AG09319 (cell line): ENCODE measurements at places on chromosomes 11 and 22.
A peak's percentile ranks its signal among the peaks of the same experiment; 100 is the strongest.

- DNase-seq = no peak
Observed at GRCh38 chr22:47782328-47783075, 1020.1 kb downstream of the TBC1D22A start.

DNA sequence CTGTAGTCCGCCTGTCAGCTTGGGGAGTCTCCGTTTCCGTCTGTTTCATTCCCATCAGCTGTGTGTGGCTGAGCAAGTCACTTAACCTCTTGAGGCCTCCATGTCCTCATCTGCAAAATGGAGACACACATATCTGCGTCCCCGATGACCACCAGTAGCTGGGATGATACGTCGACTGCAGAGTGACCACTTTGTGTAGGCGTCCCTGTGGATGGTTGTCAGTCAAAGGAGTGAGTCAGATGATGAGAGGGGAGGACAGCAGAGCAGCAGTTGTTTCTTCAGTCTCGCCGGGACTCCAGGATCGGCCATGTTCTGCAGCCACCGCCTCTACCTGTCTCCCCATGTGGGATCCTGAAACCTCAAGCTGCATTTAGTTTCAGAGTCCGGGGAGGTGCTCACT is 19.9 kb downstream of the MGAT3 start:
- no peak for DNase-seq

DNA sequence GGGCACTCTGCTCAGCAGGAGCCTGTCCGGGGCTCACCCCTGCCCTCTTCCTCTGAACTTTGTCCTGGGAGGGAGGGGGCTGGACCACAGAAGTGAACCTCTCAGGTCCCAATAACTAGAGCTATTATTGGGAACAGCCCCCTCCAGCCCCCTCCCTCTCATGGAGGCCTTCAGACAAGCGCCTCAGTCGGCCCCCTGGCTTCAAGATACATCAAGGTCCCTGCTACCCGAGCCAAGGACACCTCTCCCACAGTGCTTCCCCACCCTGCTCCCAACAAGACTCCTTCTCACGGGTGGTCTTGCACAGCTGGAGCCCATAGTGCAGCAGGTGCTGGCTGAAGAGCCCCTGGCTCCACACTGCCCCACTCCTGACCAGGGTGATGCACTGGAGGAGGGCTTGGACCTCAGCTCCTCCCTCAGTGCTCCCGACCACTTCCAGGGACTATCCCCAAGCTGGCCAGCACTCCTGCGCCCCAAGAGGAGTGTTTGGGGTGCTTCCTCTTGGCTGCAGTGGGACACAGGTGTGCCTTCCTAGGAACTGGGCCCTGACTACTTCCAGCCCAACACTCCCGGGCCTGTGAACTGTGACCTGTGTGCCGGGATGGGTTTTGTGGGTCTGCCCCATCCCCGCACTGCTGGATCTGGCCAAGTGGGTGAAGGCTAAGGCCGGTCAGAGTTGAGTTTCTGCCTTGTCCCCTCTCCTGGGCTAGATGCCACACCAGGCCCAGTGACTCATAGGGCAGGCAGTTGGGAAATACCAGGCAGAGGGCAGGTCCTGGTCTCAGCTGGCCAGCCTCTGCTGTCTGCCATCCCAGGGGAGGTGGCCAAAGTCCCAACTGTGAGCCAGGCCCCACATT is 2.2 kb downstream of the PNPLA2 start:
- no peak for DNase-seq

DNA sequence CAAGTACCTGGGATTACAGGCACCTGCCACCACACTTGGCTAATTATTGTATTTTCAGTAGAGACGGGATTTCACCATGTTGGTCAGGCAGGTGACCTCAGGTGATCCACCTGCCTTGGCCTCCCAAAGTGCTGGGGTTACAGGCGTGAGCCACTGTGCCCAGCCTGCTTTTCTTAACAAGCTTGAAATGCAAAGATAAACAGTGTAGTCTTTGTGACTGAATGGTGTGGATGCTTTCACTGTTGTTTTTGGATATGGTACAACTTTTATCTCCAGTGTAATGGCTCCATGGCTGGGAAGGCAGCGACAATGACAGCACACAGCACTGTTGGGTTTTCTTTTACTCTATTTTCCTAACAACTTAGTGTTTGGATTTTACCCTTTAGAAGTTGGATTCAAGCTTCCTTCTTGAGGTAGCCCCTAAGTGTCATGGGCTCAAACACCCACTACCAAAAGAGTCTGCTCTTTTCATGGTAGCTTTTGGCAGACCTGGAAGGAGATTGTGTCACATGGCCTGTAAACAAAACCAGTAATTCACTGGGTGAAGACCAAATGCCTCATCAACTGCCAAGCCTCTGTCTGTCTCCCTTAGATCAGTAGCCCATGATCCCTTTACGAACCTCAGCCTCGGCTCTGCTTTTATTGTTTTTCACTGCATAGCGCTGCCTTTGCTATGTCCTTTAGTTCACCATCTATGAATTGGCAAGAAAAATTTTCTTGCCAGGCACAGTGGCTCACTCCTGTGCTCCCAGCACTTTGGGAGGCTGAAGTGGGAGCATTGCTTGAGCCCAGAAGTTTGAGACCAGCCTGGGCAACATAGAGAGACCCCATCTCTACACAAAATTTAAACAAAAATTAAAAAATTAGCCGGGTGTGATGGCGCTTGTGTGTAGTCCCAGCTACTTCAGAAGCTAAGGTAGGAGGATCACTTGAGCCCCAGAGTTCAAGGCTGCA is 6.4 kb downstream of the VPS51 start:
- no peak for DNase-seq

DNA sequence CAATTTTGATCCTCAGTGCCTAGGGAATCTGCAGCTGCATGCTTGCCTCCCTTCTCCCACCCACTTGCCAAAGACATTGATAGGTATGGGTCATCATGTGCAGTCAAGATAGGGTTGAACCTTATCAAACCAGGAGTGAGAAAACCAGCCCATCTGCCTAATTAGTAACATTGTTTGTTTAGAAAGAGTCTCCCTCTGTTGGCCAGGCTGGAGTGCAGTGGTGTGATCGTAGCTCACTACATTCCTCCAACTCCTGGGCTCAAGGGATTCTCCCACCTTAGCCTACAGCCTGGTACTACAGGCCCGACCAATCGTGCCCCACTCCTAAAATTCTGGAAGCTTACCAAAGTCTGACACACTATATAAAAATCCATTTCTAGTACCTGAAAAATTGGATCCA is 4.6 kb downstream of the C11orf71 start:
- DNase-seq = no peak

GRCh38 chr11:14975252-14975587 is 3.1 kb upstream of the CALCA start:
- DNase-seq = no peak

DNA sequence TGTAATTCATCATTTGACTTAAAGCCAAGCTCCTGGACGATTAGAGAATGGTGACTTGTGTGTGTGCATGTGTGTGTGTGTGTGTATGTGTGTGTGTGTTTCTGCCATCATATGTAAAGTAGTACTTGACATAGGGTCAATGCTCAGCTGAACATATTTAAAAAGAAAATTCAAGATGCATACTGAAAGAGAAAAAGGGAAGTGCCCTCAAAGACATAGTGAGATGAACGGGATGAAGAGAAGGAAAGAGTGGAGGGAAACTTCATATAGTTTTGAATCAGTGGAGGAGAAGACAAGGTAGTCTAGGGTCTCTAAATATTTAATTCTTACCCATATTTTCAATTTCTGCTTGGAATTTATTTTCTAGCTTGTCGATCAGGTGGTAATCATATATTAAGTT is 4.0 kb downstream of the TCN1 start:
- no peak for DNase-seq

- DNase-seq = no peak
Observed at GRCh38 chr11:107224836-107225235, 206.6 kb upstream of the GUCY1A2 start.

DNA sequence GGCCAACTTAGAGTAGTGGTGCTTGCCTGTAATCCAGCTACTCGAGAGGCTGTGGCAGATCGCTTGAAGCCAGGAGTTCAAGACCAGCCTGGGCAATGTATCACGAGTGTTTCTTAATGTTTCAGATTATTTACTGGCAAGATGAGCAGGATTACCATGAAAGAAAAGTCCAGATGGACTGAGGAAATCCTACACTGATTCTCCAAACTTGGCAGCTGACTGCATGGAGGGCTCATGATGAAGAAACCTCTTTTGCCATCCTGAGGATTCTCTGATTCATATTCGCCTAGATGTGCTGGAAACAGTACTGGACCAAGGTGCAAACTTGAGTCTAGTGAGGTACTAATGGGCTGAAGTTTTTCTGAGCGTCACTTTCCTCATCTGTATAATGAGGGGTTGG is 2.8 kb upstream of the SIDT2 start:
- no peak for DNase-seq

- no peak for DNase-seq
Observed at GRCh38 chr11:65435411-65435931, 12.9 kb downstream of the NEAT1 start.

DNA sequence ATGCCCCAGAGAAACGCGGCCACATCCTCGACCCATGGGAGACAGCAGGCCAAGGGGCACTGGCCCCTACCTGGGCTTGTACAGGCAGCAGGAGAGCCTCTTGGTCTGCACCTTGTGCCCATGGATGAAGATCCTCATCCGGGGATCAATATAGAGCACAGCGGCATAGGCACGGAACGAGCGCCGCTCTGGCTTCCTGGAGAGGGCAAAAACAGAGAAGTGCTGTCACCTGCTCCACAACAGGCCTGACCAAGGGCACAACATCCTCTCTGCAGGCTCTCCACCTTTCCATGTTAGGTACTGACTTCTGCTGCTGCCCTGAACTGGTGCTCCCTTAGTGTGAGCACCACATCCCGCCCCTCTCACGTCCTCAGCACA is 27.2 kb downstream of the MORC2 start:
- no peak for DNase-seq

- DNase-seq = no peak
Observed at GRCh38 chr11:124902616-124903015, 5.0 kb upstream of the ROBO4 start.

DNA sequence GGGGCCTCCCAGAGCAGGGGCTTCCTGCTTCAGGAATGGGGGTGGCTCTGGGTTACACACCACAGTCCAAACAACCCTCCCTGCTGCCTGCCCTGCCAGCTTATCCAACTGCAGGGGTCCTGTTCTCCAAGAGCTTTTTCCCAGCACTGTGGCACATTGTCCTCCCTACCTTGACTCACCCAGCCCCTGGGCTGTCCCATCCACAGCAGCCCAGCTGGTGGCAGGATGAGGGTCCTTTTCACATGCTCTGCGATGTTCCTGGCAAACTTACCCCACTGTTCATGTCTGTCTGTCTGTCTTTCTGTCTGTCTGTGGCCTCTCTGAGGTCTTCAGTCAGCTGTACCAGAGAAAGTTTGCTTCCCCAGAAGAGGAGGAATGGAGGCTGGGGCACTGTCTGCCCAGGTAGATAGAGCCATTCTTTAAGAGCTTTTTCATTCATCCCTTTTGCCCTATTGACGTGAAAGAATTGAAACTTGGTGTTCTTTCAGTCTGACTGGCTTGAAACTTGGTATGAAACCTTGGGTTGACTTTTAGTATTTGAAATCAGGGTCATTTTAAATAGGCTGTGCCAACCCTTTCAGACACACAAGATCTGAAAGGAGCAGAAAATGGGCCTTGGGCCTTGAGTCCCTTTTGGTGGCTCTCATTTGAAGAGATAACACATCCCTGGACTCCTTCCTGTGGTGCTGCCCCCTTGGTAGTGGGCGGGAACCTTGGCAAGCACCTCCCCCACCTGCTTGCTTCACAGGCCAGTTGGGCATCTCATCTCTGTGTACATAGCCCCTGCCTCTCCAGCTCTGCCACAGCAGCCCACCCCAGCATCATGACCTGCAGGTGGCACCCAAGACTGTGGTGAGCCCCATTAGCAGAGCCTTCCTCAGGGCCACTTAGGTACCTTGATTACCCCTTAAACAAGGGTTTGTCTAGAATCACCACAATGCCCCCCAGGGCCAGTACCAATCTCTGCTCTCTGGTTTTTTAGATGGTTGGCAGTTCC is 74.6 kb upstream of the SUSD2 start:
- DNase-seq = peak; percentile 1

- no peak for DNase-seq
Observed at GRCh38 chr11:110757066-110757465, 44.8 kb upstream of the ARHGAP20 start.

DNA sequence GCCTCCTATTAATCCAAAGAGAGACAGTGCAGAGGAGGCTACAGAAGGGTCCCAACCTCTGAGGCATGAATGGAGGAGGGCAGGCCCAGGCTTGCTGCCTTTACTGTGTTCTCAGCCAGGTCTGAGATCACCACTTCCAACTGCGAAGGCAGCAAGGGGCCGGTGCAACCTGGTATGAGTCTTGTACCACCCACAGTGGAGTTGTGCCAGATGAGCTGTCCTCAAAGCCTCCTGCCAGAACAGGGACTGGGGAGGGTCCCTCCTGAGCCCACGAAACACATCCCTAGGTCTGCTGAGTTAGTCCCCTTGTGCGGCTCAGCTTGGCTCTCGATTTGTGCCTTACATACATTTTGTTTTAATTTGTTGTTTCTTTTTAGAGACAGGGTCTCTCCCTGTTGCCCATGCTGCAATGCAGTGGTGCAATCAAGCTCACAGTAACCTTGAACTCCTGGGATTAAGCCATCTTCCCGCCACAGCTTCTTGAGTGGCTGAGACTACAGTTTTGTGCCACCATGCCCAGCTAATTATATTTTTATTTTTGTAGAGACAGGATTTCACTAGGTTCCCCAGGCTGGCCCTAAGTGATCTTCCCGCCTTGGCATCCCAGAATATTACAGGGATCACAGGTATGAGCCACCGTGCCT is 9.3 kb downstream of the MIF start:
- DNase-seq = no peak

- DNase-seq = no peak
Observed at GRCh38 chr11:134071306-134071705, 2.4 kb downstream of the JAM3 start.

GRCh38 chr11:62603776-62604299 is 2.2 kb upstream of the MTA2 start:
- no peak for DNase-seq

DNA sequence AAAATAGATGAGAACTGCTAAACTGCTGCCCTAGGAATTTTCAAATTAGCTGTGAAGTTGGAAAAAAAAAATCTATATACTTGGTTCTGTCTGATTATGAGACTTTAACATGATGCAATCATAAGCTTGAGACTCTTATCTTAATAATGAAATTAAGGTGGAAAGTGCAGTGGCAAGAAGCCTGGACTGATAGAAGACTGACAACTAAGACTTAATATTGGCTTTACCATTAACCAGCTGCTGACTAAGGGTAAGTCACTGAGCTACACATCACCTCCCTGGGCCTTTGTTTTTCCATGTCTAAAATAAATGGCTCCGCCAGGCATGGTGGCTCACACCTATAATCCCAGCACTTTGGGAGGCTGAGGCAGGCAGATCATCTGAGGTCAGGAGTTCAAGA is 56.9 kb downstream of the SLC35F2 start:
- DNase-seq = no peak

- no peak for DNase-seq
Observed at GRCh38 chr22:29524442-29525191, 28.9 kb downstream of the THOC5 start.

- DNase-seq = peak; percentile 44
Observed at GRCh38 chr11:101915791-101916291, 481 bp downstream of the ANGPTL5 start.

- no peak for DNase-seq
Observed at GRCh38 chr11:37078521-37078920, 480.5 kb upstream of the RAG2 start.
